ENCODE measurements at places on chromosomes 2 and 18. TPM values are rescaled to one million over a fixed set of nuclear protein-coding genes. Genes with fewer than 3 reads are reported as not detected.

RALBP1 gene
- polyA plus RNA-seq, result 56.9 TPM

GRCh38 chr18:7855028-7855427 is 287.9 kb downstream of the PTPRM start:
- no peak for DNase-seq

GRCh38 chr2:196322973-196323810 is 151.8 kb upstream of the STK17B start:
- DNase-seq, result no peak

DNA sequence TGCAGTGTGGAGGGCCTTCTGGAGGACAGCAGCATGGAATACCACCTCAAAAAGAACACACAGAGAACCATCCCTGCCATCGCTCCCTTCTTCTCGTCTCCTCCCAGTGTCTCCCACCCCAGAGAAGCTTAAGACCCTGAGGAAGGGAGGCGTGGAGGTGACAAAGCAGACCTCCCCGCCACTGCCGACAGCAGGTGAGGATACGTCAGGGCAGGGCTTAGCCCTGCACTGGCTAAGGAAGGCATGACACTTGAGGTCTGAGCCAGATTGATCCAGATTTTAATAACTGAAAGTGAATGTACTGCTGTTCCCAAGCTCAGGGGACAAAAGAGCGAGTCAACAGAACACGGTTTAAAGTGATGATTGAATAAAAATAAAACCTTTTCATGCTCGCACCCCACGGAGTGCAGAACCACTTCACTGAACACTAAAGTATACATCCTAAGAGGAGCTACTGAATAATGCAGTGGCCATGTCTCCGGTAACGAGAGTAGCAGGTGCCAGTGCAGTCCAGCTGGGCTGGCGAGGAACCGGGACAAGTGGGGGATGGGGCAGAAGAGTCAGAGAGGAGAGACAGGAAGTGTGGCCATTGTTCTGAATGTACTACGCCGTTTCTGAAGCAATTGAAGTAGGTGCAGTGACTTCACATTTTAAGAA is 391.0 kb downstream of the CDH2 start:
- no peak for DNase-seq

GRCh38 chr2:12709207-12709522 is 7.6 kb upstream of the TRIB2 start:
- no peak for DNase-seq

DNA sequence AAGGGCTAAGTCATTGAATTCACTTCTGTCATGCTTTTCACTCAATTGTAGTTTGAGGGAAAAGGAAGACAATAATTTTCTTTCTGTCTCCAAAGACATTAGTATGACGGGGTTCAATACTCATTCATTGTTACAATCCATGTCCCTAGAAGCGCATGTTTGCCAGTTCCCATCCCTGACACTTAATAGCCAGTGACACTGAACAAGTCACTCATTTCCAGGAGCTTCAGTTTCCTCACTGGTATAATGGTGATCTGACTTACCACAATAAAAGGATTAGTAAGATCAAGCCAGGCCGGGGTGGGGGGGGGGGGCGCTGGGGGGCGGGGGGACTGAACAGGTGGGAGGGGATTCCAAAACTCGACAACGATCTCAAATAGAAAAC is 144.8 kb upstream of the MAP3K20 start:
- no peak for DNase-seq

DSG1 gene
- polyA plus RNA-seq, result 0.03 TPM

PLEK gene
- polyA plus RNA-seq, result 5.2 TPM

- DNase-seq, result no peak
Measured at GRCh38 chr2:29139152-29139551, 23.9 kb downstream of the CLIP4 start.

- no peak for DNase-seq
Measured at GRCh38 chr2:20660506-20661420, 6.2 kb upstream of the GDF7 start.

DYSF gene
- 15.9 TPM for polyA plus RNA-seq

- no peak for DNase-seq
Measured at GRCh38 chr2:223223156-223223555, 171.2 kb downstream of the KCNE4 start.

DNA sequence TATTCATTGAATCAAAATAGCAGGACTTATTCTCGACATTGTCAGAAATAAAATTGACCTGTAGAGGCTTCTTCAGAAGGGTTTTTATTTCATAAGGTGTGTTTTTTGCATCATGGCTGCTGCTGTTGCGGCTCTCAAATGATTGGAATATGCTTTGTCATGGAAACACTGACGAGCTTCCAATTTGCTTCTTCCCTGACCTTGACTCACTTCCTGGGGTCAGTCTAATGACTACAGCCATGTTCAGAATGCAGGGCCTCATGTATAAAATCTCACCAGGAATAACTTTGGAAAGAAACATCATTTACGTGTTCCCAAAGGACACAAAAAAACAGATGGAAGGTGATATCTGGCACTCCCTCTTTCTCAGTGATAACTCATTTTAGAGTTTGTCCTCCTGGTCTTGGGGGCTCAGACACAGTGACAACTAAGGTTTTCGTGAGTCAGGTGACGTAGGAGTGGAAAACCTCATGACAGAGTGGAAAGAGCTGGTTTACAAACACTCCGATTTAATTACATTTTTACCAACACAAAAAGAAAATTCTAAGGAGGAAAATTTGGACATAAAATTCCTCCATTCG is 467.0 kb upstream of the RAB12 start:
- no peak for DNase-seq

DNA sequence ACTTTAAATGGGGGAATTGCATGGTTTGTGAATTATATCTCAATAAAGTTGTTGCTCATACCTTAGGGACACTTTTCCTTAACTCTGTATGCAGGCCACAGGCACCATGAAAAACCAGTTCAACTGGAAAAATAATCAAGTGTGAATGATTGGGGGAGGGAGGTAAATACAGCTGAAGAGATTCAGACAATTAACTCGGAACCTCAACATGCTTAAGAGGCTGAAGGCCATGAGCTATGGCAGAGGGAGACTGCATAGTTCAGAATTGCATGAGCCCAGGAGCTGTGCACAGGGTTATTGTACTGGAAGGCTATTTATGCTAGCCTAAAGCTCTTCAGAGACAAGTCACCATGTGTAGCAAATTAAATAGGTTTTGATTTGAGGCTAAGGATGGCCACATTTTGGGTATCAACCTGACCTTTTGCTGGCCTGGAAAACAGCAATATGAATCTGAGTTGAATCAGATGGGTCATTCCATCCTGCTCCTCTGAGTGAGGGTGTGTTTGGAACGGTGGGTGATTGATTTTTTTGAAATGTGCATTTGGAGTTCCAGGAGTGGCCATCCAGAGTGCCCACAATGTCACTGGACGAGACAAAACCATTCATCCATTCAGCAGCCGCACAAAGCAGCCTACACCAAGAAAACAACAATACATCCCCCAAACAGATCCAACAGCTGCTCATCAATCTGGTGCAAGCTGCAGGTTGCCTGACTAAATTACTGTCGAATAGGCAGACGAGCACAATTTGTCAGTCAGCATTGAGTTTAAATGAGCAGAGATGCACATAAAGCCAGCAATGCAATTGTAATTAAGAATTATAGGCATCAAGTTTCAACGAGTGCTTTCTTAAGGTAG is 42.5 kb downstream of the HRH4 start:
- no peak for DNase-seq

FN1 gene
- 69.9 TPM for polyA plus RNA-seq

DNA sequence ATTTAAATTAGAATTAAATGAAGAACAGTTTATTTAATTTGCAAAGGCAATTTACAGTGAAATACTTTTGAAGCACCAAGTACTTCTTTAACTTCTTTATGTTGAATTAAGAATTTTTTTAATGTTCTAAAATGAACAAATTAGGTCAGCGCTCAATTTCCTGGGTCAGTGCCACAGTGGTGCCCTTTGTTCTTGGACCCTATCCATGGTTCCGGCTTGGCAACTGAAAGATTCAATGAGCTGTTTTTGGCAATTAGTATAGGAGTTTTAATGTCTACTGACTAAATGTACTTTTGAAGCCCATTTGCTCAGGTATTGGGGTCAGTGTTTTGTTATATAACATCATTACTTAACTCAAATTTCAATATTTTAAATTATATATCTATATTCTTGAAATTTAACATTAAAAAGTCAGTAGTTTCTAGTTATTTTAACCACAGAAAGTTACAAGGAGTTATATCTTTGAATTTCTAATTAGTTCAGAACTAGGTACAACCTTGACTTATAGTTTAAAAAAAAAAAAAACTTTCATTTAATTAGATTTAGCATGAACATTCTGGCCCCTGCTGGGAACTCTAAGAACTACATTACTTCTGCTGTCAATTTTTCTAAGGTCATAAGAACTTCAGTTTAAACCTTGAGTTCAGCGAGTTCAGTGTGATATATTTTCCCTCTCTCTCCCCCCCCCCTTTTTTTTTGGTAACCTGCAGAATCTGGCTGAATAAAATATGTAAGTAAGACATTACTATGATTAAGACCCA is 7.6 kb upstream of the MSTN start:
- DNase-seq, result peak; percentile 63

DNA sequence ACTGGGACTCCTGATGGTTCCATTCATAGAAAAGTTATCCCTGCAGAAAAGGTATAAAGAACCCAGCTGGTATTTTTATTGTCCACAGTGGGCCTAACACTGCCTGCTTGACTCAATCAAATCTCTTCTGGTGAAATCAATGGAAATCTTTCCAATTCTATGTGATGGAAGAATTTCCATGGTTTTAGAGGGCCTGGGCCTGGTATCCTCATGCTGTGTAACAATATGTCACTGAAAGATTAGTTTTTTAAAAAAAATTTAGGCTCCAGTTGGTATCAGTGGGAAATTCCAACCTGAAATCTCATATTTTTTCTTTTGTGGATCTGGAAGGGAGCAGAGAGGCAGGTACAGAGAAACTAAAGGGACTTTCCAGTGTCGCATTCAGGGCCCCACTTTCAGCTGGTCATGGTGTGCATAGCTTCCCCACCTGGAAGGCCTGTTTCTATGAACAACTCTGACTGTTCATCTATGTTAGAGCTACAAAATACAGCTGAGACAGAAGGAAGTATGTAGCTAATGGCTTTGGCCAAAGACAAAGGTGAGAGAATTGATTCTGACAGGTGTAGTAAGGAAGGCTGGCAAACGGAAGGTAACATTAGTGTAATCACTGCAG is 20.9 kb downstream of the NEB start:
- no peak for DNase-seq

DNA sequence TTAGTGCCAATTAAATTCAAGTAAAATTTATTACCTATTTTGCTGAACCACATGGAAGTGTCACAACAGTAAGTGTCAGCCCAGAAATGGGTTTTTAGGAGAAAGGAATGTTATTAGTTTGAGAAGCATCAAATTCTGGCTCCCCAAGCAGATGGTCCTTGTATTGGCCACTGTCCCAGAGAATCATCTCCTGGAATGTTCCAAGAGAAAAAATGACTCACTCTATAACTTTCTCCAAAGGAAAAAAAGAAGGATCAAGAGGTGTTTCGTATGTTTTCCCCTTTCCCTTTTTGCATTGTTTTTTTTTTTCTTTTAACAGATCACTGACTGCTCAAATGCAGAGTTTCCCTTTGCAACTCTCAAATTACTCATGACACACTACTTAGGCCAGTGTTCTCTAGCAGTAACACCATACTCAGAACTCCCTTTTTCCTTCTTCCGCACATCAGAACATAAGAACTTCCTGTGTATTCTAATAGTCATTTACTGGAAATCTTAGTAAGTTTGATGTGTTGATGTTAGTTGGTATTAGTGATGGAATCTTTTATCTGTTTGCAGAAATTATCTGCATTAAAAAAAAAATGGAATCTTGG is 390.3 kb downstream of the GPD2 start:
- peak; percentile 2 for DNase-seq

SLC8A1 gene
- polyA plus RNA-seq, result 0.54 TPM

BOLL gene
- not detected for polyA plus RNA-seq

LOXL3 gene
- 3.6 TPM for polyA plus RNA-seq

EFEMP1 gene
- 44.8 TPM for polyA plus RNA-seq

GRCh38 chr2:18282026-18282425 is 278.4 kb downstream of the RDH14 start:
- DNase-seq, result no peak

GRCh38 chr2:181662287-181662686 is 5.4 kb upstream of the CERKL start:
- DNase-seq, result no peak

- no peak for DNase-seq
Measured at GRCh38 chr2:150339282-150339681, 148.2 kb downstream of the RND3 start.

- DNase-seq, result no peak
Measured at GRCh38 chr2:190968522-190968921, 45.4 kb downstream of the STAT1 start.

Data from adrenal gland (tissue), 19 donors.